ENCODE measurements at places on chromosomes 4 and X.

GRCh38 chr4:110475881-110476818, at the start of gene ENPEP:
ENPEP (plus strand) TSS chr4:110476155; CDS start chr4:110476415, 260 bp downstream.
- peak; percentile 54 for DNase-seq

GRCh38 chr4:14293582-14293981, 666.1 kb upstream of the BOD1L1 start:
- DNase-seq: no peak

GRCh38 chr4:84547211-84547610, 35.7 kb upstream of the CDS1 start:
- DNase-seq: no peak

GRCh38 chr4:180530787-180531186, 1712.4 kb upstream of the TENM3 start:
- no peak for DNase-seq

DNA sequence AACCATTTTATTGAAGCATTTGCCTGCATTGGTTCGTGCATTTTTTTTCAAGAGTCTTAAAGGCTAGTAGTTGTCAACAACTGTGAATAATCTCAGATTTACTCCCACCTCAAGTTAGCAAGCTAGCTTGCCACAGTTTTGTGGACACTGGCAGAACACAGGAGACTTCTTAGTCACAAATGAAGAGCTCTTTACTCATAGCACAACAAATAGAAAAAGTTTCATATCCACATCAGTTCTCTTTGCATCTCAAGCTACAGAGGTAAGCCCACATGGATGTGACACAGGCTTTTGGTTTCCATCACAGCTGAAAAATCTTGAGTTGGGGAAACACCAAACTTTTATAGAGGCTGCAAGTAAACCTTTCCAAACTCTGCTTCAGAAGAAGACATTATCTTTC, 2315.7 kb upstream of the TENM3 start:
- no peak for DNase-seq

GRCh38 chrX:42017971-42018370, 94.6 kb upstream of the CASK start:
- no peak for DNase-seq

DNA sequence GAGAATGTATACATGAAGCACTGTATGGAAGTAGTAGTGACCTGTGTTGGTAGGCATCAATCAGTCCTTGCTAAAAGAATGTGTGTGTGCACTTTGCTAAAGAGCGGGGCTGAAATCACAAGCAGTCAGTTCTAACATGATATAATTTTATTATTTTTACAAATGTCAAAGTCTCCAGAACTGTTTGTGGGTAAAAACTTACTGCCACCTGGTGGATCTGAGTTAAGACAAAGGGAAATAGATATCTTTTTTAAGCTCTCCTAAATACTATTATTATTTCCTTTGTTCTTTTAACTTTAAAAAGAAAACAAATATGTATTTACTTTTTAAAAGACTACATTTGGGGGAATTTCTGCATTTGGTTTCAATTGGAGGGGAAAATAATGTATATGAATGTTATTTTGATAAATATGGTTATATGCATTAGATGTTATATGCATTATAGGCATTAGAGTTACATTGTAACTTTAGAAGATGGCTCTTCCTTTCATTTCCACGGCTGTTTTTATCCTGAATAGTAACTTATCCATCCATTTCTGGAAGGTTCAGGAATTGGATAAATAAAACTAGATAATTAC, 7.8 kb upstream of the CLOCK start:
- peak; percentile 26 for DNase-seq

- no peak for DNase-seq
Observed at GRCh38 chr4:140719686-140720085, 36.5 kb downstream of the TBC1D9 start.

DNA sequence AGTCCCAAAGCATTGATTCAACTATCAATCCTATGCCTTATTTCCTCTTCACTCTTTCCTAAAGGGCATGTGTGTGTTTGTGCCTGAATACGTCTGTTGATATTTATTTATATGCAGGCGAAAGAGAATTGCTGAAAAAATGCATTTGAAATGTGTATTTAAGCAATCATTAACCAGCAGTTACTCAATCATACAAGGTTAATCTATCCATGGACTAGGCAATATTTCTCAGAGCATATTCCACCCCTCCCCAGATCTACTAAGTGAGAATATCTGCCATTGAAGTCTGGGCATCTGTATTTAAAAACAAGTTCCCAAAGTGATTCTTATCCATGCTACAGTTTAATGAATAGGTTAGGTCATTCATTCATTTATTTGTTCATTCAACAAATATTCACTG, 113.6 kb downstream of the RASGEF1B start:
- DNase-seq: no peak

DNA sequence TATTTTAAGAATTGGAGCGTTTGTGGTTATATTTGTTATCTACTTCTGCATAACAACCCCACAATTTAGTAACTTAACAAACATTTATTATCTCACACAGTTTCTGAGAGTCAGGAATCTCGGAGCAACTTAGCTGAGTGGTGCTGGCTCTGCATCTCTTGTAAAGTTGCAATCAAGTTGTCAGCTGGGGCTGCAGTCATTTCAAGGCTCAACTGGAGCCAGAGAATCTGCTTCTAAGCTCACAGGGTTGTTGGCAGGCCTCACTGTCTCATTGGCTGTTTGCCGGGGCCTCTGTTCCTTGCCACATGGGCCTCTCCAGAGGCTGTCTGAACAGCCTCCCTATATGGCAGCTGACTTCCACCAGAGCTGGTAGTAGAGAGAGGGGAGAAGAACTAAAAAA, 281.2 kb upstream of the GNPDA2 start:
- no peak for DNase-seq

- DNase-seq: peak; percentile 36
Observed at GRCh38 chr4:16967722-16968121, 69.3 kb upstream of the LDB2 start.

- no peak for DNase-seq
Observed at GRCh38 chr4:182451441-182451840, 208.2 kb downstream of the TENM3 start.

DNA sequence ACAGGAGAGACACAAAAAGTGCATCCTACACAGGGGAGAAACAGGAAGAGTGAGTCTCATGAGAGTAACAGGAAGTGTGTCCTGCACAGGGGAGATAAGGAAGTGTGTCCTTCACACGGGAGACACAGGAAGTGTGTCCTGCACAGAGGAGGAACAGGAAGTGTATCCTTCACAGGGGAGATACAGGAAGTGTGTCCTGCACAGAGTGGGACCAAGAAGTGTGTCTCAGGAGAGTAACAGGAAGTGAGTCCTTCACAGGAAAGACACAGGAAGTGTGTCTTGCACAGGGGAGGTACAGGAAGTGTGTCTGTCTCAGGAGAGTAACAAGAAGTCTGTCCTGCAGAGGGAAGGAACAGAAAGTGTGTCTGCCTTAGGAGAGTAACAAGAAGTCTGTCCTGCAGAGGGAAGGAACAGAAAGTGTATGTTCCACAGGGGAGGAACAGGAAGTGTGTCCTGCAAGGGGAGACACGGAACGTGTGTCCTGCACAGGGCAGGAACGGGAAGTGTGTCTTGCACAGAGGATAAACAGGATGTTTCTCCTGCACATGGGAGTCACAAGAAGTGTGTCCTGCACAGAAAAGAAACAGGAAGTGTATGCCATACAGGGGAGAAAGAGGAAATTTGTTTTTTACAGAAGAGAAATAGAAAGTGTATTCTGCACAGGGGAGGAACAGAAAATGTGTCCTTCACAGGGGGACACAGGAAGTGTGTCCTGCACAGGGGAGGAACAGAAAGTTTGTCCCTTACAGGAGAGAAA, 102.0 kb downstream of the ARSF start:
- no peak for DNase-seq

- peak; percentile 44 for DNase-seq
Observed at GRCh38 chr4:72557021-72557420, 12.0 kb downstream of the ADAMTS3 start.

DNA sequence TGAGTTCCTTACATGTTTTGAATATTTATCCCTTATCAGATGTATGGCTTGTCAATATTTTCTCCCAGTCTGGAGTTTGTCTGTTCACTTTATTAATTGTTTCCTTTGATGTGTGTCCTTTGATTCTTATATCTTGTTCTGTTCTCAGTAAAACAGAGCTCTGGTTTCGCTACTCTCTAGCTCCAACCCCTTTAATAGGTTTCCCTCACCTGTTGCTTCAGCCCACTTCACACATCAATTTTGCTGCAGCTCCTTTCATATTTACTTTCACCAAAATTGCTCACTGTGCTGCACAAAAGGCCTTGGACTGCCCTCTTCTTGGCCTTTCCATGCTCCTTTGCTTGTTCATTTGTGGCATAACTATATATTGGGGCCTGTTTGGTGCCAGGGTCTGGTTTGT, 85.1 kb downstream of the CFAP299 start:
- DNase-seq: no peak

DNA sequence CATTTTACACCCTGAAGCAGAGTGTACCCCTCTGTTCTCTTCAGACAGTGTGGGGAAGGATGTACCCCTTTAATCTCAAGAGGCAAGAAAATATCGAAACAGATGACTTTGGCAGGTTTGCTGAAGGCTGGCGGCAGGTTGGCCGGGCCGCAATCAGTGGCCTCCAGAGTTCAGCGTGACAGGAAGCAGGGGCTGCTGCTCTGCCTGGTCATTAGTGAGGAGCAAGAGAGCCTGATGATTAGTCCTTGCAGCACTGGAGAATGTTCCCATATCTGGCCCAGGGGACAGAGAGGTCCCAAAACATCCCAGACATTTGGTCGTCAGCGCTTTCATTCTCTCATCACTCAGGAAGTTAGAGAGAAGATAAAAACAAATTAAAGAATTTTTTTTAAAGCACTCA, 352.8 kb downstream of the SPRY1 start:
- DNase-seq: no peak

DNA sequence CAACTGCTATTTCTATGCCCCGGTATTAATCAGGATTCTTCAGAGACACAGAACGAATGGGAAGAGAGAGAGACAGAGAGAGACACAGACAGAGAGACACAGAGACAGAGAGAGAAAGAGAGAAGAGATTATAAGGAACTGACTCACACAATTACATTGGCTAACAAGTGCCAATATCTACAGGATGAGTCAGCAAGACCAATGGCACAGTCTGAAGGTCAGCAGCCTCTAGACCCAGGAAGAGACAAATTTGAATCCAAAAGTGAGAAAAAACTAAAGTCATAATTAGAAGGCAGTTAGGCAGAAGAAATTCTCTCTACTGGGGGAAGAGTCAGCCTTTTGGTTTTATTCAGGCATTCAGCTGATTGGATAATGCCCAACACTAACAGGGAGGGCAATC, 187.3 kb downstream of the MAB21L2 start:
- no peak for DNase-seq

DNA sequence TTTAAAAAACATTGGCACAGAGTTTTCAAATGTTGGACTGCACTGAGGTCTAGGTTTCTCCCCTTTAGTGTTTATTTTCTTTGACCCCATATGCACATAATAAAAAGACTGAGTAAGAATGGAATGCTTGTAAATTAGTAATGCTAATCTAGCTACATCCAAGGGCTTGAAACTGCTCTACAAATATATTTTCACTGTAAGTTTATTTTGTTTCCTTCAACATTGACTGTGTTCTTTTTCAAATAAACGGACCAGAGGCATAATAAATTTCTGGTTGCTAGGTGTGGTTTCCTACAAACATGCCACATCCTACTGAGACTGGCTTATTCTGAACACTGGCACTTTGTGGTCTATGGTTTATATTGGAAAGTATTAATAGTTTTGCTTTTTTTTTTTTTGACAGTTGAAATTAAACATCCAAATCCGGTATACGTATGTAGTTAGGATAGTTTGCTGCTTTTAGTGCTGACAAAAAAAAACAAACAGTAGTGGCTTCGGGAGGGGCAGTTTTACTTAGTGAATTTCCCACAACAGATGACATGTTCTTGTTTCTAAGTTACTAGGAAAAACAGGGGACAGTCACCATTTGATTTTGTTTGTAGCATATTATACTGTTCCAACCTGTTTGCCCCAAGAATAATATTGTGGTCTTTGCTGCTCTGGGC, 13.2 kb downstream of the CA5B start:
- DNase-seq: peak; percentile 23

- no peak for DNase-seq
Observed at GRCh38 chr4:132818091-132818490, 331.0 kb upstream of the PCDH10 start.

GRCh38 chrX:153055871-153056749, at the start of gene PNMA3:
PNMA3 (plus strand) TSS chrX:153056470; CDS start chrX:153057056, 586 bp downstream.
- peak; percentile 64 for DNase-seq

- no peak for DNase-seq
Observed at GRCh38 chrX:120318411-120318810, 7.2 kb upstream of the TMEM255A start.

DNA sequence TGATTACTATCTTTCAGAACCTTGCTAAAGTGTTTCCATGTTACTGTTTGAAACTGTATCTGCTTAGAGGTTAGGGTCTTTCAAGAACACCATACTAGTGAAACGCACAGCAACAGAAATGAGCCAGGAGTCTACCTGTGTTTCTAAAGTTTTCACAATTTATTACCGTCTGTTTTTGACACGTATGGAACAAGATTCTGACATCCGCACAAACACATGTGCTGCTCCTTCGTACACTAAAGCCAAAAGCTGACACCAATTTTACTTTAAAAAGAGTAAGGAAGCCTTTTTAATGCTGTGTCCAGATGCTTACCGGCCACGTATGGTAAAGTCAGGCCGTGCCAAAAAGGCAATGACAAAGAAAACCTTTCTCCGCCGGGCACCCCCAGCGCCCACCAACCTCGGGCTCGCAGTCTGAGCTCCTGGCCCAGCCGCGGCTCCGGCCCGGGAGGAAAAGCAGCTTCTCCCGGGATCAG, 532 bp downstream of the RPS4X start:
- no peak for DNase-seq

DNA sequence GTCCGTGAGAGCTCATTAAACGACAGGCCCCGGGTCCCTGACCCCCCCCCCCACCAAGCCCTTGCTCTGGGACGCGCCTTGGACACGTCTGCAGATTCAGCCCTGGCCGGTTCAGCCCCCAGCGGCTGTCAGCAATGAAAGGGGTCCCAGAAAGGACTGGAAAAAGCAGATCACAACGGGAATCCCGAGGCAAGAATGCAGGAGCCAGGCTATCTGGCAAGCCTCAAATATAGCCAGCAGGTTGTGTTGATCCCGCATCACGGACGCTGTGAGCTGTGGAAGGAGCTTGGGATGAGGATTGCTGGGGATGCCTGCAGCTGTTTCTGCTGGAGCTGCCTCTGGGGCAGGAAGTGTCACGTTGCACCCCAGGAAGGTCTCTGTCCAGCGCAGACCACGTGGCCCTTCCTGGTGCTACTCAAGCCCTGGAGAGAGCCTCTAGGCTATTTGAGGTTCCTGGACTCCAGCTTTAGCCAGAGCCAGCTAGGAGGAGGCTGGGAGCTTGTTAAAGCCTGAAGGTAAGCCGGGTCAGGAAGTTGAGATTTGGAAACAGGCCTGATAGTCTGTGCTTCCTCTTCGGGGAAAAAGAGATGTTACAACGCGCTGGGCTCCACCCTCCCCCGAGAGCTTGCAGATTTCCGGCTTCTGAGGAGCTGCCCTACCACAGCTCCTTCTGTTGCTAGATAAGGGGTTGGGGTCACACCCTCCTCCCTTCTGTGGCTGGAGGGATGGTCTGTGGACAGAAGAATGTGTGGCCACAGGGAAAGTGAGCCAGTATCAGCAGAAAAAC, 19.3 kb upstream of the CSF2RA start:
- DNase-seq: peak; percentile 74

All from eye (tissue), 1 donor.